CD4-positive, alpha-beta T cell treated with Interleukin-12 subunit alpha and Interleukin-12 subunit beta, for 1 hour (primary cell): ENCODE measurements at places on chromosomes 3 and 15.

DNA sequence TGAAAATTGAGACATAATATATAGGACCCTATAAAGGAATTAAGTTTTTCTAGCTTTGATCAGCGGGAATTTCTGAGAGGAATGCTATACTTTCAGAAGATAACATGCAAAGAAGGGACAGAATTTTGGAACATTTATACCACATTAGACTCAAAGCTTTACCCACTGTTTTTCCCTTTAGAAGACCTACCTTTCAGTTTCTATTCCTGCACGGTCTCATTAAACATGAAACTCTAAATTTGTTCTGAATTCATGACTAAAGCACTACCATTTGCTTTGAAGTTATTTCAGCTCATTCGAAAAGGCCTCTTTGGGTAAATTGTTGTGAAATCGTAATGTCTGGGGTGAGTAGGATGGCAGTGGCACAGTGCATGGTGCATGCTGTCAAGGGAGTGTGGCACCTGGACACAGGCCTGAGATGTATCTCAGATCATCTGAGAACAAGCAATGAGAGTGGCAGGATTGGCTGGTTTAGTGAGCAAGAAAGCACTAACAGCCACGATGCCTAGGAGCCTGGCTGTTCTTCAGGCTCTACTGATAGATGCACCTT, 42.5 kb downstream of the CHCHD4 start:
- DNase-seq: no peak

- DNase-seq: no peak
These were observed 102.4 kb downstream of the RAB11A start for GRCh38 chr15:65971741-65971995.

GRCh38 chr3:144585953-144586352, 614.3 kb downstream of the DIPK2A start:
- DNase-seq: no peak

- DNase-seq: no peak
These were observed 25.4 kb upstream of the THRB start for GRCh38 chr3:24520101-24520495.

- DNase-seq: peak; percentile 27
These were observed 77.5 kb upstream of the IL12A start for GRCh38 chr3:159910991-159911663.

GRCh38 chr15:70248116-70249025, 150.7 kb upstream of the TLE3 start:
- no peak for DNase-seq

- DNase-seq: no peak
These were observed 230.0 kb upstream of the LYSMD4 start for GRCh38 chr15:99963096-99963825.

- peak; percentile 37 for DNase-seq
These were observed 37.8 kb downstream of the LSM3 start for GRCh38 chr3:14216257-14217048.

- no peak for DNase-seq
These were observed 306.5 kb downstream of the RBMS3 start for GRCh38 chr3:29587340-29587739.

GRCh38 chr3:177333533-177334520, 136.5 kb upstream of the TBL1XR1 start:
- no peak for DNase-seq

DNA sequence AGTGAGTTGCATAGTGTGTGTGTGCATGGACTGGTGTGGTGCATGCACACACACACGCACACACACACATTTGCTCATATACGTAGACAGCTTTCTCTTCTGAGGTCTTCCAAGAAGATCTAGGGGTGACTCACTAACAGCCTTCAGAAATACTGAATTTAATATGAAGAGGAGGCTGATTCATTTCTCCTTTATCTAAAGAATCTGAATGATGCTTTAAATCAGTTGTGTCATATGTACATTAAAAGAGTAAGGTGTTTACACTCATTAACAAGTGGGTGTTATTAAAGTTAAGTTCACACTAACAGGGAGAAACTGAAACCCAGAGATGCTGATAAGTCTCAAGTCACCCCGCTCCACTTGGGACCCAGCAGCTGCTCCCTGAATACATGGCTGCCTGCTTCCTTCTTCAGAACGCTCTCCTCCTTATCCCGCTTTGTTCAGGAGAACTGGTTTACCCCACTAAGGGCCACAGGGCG, 22.0 kb downstream of the TMPRSS7 start:
- DNase-seq: no peak

DNA sequence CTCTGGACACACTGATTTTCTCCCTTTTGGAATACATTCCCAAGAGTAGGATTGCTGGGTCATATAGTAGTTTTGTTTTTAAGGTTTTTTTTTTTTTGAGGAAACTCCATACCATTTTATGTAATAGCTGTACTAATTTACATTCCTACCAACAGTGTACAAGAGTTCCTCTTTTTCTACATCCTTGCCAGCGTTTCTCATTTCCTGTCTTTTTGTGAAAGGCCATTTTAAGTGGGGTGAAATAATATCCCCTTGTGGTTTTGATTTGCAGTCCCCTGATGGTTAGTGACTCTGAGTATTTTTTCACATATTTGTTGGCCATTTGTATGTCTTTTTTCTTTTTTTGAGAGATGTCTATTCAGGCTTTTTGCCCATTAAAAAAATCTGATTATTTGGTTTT, 1205.5 kb downstream of the ROBO1 start:
- DNase-seq: no peak

DNA sequence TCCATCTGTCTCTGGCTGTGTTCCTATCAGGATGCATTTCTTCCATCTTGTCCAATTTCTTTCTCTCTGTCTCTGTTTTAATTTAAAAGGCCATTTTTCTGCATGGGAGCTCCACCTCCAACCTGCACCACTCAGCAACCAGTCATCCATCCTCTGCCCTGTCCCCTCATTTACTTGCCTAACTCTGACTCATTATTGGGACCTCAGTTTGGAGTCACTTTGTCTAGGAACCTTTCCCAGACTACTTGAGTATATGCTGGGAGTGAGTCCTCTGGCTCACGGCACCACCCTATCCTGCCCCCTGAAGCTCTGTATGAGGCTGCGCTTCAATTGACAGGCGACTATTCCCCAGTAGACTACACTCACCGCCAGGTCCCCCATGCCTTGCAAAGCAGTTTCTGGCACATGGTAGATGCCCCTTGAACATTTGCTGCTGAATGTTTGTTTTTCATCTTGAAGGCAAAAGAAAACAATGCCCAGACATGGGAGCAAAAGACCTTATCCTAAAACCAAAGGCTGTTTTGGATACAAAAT, 513.3 kb upstream of the CFAP20DC start:
- DNase-seq: no peak

- DNase-seq: peak; percentile 19
These were observed 107.8 kb downstream of the MBNL1 start for GRCh38 chr3:152376351-152377183.

- DNase-seq: no peak
These were observed 227.6 kb downstream of the NECTIN3 start for GRCh38 chr3:111299192-111299615.

DNA sequence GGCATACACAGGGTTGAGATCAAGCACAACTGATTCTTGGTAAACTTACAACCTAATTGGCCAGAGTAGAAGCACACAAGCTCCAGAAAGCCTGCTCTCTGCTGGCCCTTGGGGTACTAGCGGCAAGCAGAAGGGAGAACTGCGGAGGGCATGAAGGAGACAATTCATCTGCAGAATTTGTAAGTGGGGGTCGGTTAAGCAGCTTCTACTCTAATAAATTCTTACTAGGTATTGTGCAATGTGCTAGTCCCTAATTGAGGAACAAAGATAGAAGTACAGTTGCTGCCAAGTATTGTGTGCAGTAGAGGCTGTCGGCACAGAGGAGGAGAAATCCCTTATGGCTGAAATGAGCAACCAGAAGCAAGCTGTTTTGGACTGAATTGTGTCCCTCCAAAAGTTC, 91.2 kb upstream of the VEPH1 start:
- DNase-seq: no peak

DNA sequence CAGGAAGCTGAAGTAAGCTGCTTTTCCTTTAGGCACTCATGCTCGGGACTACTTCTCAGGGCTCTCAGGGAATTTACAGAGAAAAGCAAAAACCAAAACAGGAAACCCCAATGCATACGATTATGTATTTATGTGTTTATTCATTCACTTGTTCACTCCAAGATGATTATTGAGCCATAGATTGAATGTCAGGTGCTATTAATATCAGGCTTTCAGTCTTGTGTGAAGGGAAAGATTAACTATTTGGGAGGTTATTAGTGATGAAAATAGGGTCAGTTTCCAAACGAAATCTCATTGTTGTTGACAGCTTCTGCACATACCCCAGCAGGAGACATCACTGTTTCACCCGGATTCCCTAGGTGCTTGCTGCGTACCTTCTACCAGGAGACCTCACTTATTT, 135.8 kb downstream of the NEK11 start:
- DNase-seq: no peak

DNA sequence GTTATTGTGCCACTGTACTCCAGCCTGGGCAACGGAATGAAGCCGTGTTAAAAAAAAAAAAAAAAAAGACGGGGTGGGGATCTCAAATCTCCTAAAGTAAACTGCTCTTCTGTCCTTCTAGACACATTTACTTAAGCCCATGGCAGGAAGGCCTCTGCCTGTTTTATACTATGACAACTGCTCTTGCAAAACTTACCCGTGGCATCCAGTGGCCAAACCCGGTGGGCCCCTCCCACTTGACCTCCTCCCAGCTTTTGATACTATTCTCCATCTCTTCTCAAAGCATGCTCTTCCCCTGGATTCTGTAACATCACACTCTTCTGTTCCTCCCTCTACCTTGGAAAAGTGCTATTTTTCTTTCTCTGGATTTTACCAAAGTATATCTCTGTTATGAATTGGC, 112.2 kb downstream of the RFTN1 start:
- DNase-seq: no peak

- DNase-seq: no peak
These were observed 190.3 kb downstream of the XXYLT1 start for GRCh38 chr3:195080571-195081151.

GRCh38 chr3:127261925-127262324, 25.9 kb downstream of the PRR20G start:
- no peak for DNase-seq

DNA sequence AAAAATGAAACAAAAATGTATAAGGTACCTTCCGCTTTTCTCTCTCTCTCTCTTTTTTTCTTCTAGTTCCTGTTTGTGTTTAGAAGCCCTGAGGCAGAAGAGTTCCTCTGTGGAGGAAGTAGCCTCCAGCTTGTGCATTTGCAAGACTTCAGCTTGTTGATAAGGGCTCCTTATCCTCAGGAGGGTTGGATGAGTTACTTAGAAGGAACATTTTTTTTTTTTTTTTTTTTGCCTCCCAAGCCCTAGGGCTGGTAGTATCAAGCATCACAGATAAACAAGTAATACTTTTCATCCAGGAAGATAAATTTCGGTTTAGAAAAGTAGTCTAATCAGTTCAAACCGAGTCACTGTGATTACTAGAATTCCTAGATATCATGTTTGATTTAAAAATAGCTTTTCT, 91.0 kb upstream of the CBLB start:
- DNase-seq: no peak

GRCh38 chr3:139225548-139225947, 118.3 kb upstream of the MRPS22 start:
- DNase-seq: no peak

DNA sequence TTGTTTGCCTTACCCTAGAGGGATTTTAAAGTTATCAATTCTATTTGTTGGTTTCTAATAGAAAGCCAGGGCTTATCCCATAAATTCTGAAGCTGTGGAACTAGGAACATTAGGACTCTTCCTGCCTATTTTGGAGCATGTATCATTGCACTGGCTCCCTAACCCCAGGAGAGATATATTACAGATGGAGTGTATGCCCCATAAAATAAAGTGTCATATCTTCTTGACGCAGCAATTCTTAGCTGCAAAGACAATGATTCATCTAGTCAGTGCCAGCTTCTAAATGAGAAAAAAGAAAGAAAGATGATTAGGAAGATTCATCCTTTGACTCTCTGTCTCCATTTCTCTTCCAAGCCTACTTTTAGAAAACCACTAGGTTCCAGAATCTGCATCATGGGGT, 74.8 kb upstream of the MAGI1 start:
- DNase-seq: no peak

GRCh38 chr15:96766366-96766765, 435.9 kb downstream of the NR2F2 start:
- DNase-seq: no peak

DNA sequence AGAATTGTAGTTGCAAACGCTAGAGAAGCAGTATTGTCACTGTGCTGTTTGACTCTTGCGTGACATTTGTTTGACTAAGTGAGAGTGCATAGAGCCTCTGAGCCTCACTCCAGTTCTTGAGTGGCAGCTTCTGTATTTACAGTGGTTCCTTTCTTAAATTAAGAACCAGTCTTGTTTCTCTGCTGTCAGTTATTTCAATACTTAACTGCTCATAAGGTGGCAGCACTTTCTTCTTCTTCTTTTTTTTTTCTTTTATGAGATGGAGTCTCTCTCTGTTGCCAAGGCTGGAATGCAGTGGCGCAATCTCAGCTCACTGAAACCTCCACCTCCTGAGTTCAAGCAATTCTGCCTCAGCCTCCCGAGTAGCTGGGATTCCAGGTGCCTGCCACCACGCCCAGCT, 372.1 kb downstream of the LPP start:
- no peak for DNase-seq

- DNase-seq: no peak
These were observed 82.9 kb upstream of the THBS1 start for GRCh38 chr15:39497759-39498565.

GRCh38 chr15:44779761-44780160, 43.4 kb downstream of the TRIM69 start:
- no peak for DNase-seq

DNA sequence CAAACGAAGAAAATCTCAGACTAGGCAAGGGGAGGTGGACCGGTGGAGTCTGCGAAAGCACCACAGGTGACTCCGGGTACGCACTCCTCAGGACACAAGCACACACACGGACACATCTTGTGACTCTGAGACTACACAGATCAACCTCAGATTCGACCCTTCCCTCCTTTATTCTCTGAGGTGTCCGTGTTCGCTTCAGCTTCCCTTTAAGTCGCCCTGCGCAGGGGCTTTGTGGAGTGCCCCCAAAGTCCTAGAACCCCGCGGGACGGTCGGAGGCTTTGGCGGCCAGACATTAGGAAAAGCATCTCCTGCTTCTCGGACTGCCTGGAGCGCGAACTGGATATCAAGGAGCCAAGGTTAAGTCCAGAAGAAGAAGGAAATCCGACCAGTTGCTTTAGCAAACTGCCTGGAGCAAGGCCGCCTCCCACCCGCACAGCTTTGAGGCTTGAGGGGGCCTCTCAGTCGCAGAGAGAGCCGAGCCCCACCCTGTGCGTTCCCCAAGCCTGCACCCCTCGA, 730 bp downstream of the DGKG start:
- no peak for DNase-seq

GRCh38 chr15:37698679-37699078, 235.8 kb upstream of the TMCO5A start:
- no peak for DNase-seq

DNA sequence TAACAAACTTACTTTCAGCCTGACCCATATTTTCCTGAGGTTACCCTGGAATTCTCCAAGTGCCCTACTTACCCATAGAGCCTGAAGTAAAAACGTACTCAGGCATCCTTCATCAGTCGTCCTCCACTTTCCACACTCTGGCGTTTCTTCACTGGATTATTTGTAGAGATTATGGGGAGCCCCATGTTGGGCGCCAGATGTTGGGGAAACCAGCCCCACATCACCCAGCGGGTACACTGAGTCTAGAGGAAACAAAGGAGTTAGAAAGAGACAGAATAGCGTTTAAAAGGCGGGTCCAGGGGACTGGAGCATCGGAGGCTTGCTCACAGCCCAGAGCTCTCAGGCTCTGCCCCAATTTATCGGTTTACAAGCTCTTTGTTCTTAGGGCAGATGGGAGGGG, 9.7 kb upstream of the SLC28A2 start:
- DNase-seq: no peak
